ENCODE measurements at places on chromosomes 7 and 10.

DNA sequence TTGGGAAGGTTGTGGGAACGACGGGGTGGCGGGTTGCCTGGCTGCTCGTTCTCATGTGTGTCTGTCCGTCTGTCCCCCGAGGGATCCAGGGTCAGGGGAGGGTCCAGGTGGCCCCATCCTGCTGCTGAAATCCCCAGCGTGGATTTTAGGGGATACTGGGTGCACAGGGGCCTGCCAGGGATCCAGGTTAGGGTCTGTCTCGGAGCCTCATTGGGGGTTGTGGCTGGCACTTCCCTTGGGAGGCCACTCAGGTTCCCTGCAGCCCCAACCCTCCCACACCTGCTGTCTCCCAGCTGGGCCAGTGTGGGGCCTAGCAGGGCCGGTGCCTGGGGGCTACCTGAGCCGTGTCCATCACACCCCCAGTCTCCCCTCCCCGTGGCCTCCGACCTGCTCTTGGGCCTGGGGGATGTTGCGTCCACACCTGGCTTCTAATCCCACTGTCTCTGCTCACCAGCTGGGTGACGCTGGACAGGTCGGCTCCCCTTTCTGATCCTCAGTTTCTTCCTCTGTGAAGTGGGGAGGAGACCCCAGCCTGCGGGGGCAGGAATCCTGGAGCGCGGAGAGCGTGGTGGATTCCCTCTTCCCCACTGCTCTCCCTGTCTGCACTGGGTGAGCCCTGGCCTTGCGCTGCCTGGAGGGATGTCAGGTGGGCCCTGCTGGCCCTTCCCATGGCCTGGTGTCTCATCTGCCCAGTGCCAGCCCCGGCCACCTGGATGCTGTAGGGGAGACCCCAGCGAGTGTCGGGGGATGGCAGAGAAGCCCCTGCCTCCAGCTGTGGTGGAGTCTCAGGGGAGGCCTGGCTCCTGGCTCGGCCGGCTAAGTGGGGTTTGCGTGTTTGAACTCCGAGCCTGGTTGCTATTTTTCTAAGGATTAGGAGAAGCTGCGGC lies 81.6 kb downstream of the UNCX start:
- H3K4me1 ChIP-seq = no peaks in the 10 kb centered on the region
- DNase-seq = no peak
- no peaks in the 10 kb centered on the region for H3K36me3 ChIP-seq
- no peak overlapping the region for H3K27ac ChIP-seq

GRCh38 chr7:154857728-154858681 lies 144.9 kb downstream of the PAXIP1 start:
- no peaks in the 10 kb centered on the region for H3K36me3 ChIP-seq
- H3K4me1 ChIP-seq = no peaks in the 10 kb centered on the region
- no peaks in the 10 kb centered on the region for H3K27me3 ChIP-seq

DNA sequence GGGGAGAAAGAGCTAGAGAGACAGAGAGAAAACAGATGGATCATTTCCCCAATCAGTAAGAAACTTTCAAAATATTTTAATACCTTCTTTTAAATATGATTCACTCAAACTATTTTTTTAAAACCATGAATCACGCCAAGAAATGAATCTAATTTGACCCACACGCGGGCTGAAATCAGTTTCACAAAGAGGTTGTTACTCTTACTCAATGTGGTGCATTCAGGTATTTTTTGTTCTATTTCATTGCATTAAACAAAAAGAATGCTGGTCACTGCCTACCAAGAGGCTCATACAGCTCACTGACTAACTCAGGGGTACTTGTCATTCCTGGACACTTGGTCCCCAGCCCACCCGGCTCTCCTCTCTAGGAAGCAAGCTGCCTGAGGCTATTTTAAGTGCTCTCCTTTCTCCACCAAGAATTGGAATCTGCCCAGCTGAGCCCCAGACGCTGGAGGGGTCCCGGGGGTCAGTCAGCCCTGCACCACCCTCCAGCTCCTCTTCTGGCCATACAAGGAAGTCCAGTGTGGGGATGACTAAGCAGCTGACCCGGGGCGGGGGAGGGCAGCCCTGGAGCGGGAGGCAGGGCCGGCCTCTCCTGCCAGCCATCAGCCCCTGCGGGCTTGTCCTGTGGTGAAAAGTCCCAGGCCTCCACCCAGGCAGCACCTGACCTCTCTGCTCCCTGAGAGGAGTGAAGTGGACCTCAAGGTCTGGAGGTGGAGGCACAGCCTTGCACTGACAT lies 21.7 kb upstream of the PFKP start:
- H3K4me3 ChIP-seq = peak overlapping the region; percentile 5
- peak overlapping the region; percentile 81 for H3K27ac ChIP-seq
- no peaks in the 10 kb centered on the region for H3K27me3 ChIP-seq
- peak; percentile 69 for DNase-seq
- H3K4me1 ChIP-seq = no peaks in the 10 kb centered on the region

GRCh38 chr10:131750973-131751826 lies 149.6 kb upstream of the PPP2R2D start:
- H3K4me3 ChIP-seq = no peak overlapping the region
- no peak for DNase-seq
- no peak overlapping the region for H3K27ac ChIP-seq
- H3K36me3 ChIP-seq = no peaks in the 10 kb centered on the region

DNA sequence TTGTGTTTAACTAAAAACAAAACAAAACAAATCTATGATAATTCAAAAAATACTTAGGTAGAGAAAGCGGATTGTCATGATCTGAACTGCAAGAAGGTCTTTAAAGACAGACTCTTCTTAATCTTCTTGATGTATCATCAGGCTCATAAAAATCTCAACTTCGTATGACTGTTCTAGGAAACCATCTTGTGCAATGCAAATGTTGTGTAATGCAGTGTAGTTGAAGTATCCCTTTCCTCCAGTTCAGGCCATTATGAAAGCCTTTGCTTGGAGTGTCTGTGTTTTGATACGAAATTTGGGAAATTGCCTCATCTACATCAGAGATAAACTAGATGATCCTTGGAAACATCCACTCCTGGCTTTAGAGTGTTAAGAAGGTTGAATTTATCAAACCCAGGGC lies 30.9 kb downstream of the CDK1 start:
- DNase-seq = no peak
- H3K4me3 ChIP-seq = no peak overlapping the region
- no peaks in the 10 kb centered on the region for H3K27me3 ChIP-seq
- no peak overlapping the region for H3K27ac ChIP-seq
- H3K36me3 ChIP-seq = no peaks in the 10 kb centered on the region

DNA sequence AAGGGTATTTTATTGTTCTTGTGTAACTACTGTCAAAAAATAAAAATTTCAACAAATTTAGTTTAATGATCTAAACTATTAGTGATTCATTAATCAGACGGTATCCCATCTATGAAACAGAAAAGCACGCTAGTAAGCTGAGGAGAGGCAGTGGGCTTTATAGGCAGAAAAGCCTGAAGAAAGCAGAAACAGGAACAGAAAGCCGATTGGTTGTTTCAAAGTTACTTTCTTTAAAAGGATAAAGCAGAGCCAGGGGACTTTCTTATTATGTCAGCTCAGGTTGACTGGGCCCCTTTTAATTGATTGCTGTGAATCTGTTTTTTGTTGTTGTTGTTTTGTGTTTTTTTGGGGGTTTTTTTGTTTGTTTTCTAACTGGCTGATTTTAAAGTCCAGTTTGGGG lies 105.5 kb downstream of the TES start:
- H3K4me3 ChIP-seq = no peak overlapping the region
- no peaks in the 10 kb centered on the region for H3K27me3 ChIP-seq
- no peaks in the 10 kb centered on the region for H3K4me1 ChIP-seq

GRCh38 chr10:32207544-32207943 lies 139.4 kb downstream of the EPC1 start:
- H3K4me1 ChIP-seq = no peaks in the 10 kb centered on the region
- no peak overlapping the region for H3K27ac ChIP-seq
- H3K27me3 ChIP-seq = no peaks in the 10 kb centered on the region
- H3K36me3 ChIP-seq = no peaks in the 10 kb centered on the region
- H3K4me3 ChIP-seq = no peak overlapping the region

GRCh38 chr7:36986511-36986933 lies 262.2 kb upstream of the AOAH start:
- no peak overlapping the region for H3K4me3 ChIP-seq
- no peaks in the 10 kb centered on the region for H3K36me3 ChIP-seq
- peaks cover 6% of the 10 kb centered on the region for H3K4me1 ChIP-seq
- DNase-seq = no peak

DNA sequence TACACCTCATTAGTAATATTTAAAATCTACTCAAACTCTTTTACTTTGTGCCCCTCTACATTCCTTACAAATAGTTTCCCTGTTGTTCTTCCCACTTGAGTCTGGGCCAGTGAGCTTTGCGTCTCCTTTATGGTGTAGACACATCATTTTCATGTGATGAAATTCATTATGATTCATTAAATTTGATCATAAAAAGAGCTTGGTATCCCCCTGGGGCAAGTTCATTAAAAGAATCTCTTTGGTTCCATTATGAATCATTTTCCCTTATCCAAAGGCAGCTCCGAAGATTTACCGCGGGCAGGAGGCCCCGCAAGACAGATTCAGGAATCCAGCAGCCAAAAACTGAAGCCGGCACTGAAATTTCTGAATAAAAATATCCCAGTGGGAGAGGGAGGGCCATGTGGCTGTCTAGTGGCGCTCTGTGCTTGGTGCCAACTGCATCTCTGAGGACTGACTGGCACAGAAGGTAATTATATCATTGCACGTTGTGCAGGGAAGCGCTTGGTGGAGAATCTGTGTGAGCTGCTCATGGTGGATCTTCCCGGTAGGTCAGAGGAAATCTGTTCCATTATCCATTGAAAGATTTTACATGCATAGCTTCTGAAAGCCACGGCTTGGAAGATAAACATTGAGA lies 151.4 kb upstream of the PITRM1 start:
- no peak for DNase-seq
- H3K36me3 ChIP-seq = no peaks in the 10 kb centered on the region
- H3K27me3 ChIP-seq = no peaks in the 10 kb centered on the region
- peaks cover 10% of the 10 kb centered on the region for H3K4me1 ChIP-seq
- H3K4me3 ChIP-seq = no peak overlapping the region

GRCh38 chr10:51244748-51245490 lies 170.6 kb downstream of the PRKG1 start:
- no peak for DNase-seq
- H3K36me3 ChIP-seq = no peaks in the 10 kb centered on the region
- no peaks in the 10 kb centered on the region for H3K4me1 ChIP-seq
- H3K4me3 ChIP-seq = no peak overlapping the region
- H3K27ac ChIP-seq = peak overlapping the region; percentile 34

All from tibial artery (tissue), 4 donors.